ENCODE measurements at places on chromosomes 7 and 10.

DNA sequence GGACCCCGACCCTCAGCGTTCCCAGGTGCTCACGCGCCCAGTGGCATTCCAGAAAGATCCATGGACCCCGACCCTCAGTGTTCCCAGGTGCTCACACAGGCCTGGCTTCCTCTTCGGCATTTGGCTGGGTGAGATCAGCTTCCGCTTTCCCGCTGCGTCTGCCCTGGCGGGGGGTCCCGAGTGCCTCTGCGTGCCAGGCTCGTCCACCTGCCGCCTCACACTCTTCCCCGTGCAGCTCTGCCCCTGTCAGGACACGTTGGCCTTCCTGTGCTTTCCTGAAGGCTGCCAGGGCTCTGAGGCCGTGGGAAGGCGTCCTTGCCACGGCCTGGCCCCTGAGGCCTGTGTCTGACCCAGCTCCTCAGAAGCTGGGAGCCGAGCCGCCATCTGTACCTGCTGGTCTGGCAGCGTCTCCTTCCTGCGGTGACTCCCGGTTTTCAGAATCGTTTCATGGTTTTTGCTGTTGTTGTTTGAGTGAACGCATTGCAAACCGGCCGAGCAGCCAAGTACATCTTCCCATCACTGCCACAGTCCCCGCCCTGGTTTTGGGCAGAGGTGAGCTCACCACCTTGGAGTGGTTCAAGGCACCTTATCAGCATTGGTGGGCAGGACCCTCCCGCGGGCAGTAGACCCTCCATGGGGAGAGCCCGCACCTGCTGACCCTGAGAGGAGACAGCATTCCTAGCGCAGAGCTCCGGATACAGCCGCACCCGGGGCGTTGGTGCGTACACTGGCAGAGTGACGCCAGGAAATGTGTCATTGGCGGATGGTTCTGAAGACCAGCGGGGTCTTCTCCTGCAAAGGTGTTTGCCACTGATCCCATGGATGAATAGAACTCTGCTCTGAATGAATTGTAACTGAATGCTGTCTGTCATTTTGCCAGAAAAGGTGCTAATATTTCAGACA, 17.4 kb downstream of the NKX6-2 start:
- H3K4me3 ChIP-seq, result no peak overlapping the region
- H3K27me3 ChIP-seq, result no peaks in the 10 kb centered on the region
- DNase-seq, result no peak
- peaks cover 28% of the 10 kb centered on the region for H3K36me3 ChIP-seq

GRCh38 chr7:111012149-111012548, 78.8 kb upstream of the LRRN3 start:
- no peaks in the 10 kb centered on the region for H3K27me3 ChIP-seq
- peak overlapping the region; percentile 95 for H3K27ac ChIP-seq
- H3K4me3 ChIP-seq, result peak overlapping the region; percentile 71

GRCh38 chr7:39681887-39682441, 58.6 kb downstream of the RALA start:
- H3K4me1 ChIP-seq, result peaks cover 5% of the 10 kb centered on the region
- H3K27me3 ChIP-seq, result no peaks in the 10 kb centered on the region
- H3K36me3 ChIP-seq, result peaks cover 15% of the 10 kb centered on the region
- no peak overlapping the region for H3K4me3 ChIP-seq

GRCh38 chr10:92848441-92849233, at the start of gene EXOC6:
TSS of gene EXOC6 (plus strand) at chr10:92848520. CDS start at chr10:92848534, 14 bp downstream.
- peak within 1 kb of the TSS; percentile 85 for H3K4me3 ChIP-seq
- peaks cover 5% of the 10 kb centered on the region for H3K27me3 ChIP-seq
- peak within 1 kb of the TSS; percentile 92 for H3K27ac ChIP-seq
- peaks cover 38% of the 10 kb centered on the region for H3K4me1 ChIP-seq
